ENCODE measurements at places on chromosomes 16 and 17.

DNA sequence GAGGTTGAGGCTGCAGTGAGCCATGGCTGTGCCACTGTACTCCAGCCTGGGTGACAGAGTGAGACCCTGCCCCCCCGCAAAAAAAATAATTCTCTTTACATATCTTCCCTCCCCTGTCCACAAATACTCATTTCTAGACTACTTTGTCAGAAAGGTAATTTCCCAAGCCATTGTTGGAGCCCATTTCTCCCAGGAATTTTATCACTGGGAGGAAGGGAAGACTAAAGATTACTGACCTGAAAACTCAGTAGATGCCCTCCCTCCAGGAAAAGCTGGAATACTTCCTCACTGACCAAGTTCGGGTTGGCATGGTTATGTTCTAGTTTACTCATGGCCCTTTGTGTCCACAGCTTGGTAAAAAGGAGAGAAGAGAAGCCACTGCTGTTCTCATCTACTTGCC lies 4.1 kb downstream of the CALCOCO2 start:
- no peak for DNase-seq

DNA sequence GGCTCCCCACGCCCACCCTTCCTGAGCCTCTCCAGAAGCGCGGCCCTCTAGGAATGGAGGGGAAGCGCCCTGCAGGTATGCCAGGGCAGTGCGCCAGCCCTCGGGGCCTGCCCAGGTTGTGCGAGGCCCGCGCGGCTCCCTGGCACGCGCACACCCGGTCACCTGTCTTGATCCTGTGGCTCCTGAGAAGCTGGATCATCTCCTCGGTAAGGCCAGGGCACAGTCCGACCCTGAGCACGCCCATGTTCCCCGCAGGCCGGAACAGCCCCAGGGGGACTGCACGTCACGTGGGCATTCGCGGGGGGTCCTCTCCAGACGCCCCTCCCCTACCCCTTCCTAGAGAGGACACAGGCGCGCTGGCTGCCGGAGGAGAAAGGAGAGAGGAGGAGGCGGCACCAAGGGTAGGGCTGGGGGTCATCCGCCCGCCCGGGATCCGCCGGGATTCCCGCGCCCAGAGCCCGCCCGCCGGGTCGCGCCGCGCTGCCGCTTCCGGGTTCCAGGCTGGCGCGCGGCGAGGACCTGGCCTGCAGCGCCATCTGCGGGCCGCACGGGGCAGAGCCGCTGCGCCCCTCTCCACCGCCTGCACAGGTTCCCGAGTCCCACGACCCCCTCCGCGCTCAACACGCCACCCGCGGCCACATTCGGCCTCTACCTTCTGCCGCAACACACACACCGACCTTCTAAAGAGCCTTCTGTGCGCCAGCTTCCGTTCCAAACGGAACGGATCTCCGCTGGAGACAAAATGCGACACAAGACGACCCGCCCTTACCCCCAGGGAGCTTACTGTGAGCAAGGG lies at the start of gene RAD51D:
RAD51D (minus strand) TSS at position 491 of the 796 bp plus-strand sequence; CDS start at position 244, 247 bp downstream.
- peak; percentile 72 for DNase-seq

- DNase-seq: peak; percentile 50
Observed at GRCh38 chr16:11915114-11915643, 577 bp downstream of the GSPT1 start.

DNA sequence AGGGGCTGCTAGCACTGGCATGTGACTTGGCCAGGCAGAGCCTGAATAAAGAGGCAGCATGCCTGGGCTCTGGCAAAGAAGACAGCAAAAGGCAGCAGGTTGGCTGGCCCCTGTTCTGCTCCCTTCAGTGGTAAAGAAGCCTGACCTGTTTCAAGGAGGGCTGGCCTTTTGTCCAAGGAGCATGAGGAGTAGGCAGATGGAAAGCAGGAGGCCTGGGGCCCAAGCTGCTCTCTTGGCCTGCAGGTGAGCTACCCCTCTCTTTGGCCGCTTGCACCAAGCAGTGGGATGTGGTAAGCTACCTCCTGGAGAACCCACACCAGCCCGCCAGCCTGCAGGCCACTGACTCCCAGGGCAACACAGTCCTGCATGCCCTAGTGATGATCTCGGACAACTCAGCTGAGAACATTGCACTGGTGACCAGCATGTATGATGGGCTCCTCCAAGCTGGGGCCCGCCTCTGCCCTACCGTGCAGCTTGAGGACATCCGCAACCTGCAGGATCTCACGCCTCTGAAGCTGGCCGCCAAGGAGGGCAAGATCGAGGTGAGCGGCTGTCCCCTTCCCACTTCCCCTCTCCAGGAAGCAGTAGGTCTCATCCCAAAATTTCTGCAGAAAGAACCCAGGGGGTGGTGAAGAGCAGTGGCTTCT lies 8.0 kb downstream of the TRPV2 start:
- no peak for DNase-seq

- no peak for DNase-seq
Observed at GRCh38 chr16:86578611-86579267, 390 bp downstream of the FOXL1 start.

DNA sequence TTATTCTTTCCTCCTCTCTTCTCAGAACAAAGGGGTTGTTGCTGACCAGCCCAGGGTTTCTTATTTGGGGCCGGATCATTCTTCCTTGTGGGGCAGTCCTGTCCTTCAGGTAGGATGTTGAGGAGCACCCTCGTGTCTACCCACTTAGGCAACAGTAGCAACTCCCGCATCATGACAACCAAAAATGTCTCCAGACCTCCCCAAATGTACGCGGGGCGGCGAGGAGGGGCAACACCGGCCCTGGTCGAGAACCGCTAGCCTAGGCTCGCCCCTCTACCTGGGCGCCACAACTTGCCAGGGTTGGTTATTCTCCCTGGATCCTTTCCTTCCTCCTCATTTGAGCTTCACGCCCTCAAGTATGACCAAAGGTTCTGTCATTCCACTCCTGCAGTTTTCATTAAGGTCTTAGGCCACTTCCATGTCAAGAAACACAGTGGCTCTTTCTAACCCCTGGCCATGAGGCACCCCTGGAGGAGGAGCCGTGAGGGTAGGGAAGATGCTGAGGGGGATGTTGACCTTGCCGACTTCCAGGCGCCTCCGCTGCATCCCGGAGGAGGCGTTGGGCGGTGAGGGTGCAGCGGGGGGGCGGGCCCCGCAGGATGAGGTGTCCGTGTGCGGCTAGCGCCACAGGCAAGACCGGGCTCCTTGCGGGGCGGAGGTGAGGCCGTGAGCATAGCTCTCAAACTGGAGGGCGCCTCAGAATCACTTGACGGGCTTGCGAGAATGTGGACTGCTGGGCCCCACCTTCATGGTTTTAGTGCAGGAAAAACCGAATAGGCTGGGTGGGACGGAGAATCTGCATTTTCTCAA lies 712 bp upstream of the SPECC1 start:
- no peak for DNase-seq

DNA sequence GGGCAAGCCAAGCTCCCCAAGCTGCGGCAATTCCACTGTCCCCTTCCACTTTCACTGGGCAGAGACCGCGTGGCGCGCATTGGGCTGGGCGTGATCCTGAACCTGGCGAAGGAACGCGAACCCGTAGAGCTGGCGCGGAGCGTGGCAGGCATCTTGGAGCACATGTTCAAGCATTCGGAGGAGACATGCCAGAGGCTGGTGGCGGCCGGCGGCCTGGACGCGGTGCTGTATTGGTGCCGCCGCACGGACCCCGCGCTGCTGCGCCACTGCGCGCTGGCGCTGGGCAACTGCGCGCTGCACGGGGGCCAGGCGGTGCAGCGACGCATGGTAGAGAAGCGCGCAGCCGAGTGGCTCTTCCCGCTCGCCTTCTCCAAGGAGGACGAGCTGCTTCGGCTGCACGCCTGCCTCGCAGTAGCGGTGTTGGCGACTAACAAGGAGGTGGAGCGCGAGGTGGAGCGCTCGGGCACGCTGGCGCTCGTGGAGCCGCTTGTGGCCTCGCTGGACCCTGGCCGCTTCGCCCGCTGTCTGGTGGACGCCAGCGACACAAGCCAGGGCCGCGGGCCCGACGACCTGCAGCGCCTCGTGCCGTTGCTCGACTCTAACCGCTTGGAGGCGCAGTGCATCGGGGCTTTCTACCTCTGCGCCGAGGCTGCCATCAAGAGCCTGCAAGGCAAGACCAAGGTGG lies 9.8 kb downstream of the SARM1 start:
- no peak for DNase-seq

DNA sequence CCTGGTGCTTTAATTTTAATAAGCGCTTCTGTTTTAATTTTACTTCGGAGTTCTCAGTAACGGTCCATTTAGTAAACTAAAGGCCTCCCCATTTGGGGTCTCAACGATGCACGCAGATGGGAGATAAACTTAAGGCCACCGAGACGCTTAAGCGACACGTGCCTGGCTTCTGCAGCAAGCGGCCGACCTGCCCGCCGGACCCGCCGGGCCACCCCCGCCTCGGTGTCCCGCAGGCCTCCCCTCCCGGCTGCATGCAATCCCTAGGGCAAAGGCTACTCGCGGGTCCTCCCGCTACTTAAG lies 592 bp downstream of the GCSH start:
- DNase-seq: no peak

DNA sequence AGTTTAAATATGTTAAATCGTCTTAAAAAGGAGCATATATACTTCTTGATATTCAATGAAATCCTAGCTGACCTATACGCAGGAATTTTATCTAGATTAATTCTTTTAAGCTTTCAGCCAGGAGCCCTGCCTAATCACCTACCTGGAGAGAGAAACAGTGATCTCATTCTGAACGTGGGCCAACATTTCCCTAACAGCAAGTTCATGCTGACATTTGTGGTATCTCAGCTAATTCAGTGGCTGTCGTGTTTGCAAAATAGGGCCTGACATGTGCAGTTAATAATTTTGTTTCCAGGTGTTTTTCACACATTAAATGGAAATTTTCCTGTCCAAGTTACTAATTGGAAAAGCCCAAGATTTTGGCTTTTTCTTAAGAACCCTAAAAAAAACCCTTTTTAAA lies 17.4 kb downstream of the KRT24 start:
- no peak for DNase-seq

DNA sequence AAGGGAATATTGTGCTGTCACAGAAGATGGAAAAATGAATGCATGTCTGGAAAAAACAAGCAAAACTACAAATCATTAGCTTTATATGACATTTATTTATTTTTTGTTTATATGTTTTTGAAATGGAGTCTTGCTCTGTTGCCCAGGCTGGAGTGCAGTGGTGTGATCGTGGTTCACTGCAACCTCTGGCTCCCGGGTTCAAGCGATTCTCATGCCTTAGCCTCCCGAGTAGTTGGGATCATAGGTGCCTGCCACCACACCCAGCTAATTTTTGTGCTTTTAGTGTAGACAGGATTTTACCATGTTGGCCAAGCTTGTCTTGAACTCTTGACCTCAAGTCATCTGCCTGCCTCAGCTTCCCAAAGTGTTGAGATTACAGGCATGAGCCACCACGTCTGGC lies 8.5 kb downstream of the NDE1 start:
- DNase-seq: no peak

DNA sequence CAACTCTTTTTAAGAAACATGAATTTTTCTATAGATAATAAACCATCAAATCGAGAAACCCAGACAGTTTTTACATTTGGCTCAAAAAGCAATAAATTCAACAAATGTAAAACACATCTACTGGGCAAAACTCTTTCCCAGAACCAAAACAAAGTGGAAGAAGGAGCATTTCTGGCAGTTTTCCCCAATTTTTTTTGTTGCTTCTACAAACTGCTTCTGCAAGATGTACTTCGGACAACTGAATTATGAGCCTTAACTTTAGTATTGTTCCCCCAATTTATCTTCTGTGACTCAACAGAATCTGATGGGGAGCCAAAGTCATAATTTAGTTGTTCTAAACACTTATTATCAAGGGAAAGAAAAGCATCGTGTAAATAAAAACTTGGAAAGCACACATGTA lies 1047.2 kb downstream of the CDH11 start:
- DNase-seq: no peak

DNA sequence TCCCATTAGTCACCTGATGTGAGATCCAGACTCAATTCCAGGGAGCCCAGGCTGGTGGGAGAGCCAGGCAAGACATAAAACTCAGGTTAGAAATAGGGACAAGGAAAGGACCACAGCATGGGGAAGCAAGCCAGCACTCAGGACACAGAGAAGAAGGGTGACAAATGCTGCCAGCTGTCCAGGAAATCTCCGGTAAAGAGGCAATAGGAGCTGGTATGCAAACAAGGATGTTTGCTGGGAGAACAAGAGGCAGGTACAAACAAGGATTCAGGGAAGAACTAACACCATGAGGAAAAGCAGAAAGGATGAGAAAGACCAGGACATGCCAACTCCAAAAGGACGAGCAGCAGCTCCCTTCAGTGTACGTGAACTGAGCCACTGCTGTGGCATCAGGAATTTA lies 10.2 kb upstream of the TXNDC11 start:
- DNase-seq: peak; percentile 35

- DNase-seq: no peak
Observed at GRCh38 chr16:69814561-69814960, 52.4 kb downstream of the WWP2 start.

- DNase-seq: no peak
Observed at GRCh38 chr16:81421536-81421935, 23.1 kb upstream of the CMIP start.

DNA sequence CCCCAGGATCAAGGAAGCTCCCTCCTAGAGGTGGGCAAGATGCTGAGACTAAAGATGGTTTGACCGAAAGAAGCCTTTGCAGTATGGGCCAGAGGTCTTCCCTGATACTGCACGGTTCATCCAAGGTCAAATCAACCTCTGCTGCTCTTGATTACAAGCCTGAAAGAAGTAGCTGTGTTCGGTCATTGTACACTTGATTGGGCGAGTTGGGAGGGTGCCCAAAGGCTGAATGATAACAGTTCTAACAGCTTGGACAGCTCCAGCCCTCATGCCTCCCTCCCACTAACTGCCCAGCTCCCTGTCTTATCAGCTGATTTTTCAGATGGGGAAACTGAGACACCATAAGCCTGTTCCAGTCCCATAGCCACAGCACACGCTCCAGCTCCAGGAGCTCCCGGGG lies 42.8 kb downstream of the ABCC12 start:
- peak; percentile 58 for DNase-seq

DNA sequence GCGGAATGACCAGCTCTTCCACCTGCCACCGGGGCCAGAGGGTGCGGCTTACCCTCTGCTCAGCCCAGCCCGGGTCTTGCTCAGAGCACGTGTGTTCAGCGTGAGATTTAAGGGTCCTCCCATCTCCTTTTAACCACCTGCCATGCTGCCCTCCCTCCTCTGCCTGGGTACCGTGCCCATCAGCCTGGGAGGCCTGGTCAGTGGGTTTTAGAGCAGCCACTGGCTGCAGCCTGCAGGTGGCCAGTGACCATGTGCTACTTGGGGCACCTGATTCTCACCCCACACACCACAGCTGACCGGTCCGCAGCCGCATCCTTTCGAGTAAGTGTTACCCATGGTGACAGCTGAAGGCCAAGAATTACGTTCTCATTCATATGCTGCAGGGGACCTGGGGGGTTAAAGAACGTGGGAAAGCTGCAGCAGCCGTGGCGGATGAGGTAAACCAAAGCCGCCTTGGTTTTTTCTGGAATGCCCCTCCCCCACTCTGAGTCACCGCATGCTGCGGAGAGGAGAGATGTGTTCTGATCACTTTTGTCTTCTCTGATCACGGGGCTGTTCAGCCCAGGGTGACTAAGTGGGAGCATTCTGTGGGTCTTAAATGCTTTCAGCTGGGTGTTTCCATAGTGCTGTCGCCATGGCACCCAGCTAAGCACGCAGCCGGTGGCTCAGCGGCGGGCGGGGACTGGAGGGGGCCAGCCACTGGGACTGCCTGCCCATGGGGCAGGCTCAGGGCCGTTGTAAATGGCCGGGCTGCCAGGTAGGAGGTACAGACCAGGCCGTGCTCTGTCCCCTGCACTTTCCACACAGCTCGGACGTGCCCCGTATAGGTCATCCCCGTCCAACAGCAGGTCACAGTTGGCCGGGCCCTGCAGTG lies 59.8 kb downstream of the BAIAP2 start:
- peak; percentile 100 for DNase-seq
